ENCODE measurements at places on chromosomes 3 and 15.

DNA sequence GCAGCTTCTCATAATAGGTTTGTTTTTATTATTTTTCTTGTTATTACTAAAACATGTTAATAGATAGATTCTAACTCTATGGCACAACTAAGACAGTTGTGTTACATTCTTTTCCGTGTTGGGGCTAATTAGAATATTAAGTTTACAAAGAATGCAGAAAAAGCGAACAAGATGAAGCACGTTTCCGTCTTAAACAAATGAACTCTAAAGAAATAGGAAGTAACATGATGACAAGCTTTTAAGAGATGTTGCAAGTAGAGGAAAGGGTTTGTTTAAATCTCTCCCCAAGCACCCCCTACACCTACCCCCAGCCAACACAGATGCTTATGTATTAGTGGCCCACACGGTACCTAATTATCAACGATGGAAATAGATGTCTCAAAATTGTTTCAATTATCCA is 207.1 kb downstream of the TP63 start:
- DNase-seq, result no peak

DNA sequence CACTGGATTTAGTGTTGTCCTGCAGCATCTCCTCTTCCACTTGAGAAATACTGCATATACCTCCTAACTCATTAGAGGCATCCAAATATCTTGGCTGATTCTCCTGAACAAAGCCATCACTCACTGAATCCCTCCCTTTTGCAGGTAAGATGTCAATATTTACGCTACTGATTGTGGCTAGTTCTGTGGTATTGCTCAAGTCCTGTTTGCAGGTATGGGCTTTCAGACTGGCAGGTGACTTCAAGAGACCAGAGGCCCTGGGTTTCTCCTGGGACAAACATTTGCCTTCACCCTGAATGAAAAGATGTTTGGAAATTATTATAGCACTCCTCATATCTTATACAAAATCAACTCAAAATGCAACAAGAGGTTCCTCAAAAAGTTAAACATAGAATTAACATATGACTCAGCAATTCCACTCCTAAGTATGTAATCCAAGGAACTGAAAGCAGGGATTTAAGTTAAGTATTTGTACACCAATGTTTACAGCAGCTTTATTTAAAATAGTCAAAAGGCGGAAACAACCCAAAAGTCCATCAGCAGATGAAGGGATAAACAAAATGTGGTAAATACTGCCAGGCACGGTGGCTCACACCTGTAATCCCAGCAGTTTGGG is 18.6 kb downstream of the NEK4 start:
- DNase-seq, result no peak

DNA sequence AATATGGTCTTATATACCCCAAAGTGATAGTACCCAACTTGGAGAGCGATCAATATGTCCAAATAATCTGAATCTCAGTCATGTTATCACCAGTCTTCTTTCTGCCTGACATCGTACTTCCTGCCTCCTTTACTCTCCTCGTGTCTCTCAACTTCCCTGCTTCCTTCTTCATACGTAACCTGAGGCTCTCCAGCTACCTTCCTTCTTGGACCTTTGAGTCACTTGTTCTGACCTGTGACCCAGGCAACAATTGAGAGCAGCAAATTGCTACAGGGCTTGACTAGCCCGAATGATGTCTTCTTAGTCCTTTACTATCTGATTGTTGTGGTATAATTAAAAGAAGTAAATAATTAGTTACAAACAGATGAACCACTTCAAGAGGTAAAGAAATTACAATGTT is 145.9 kb upstream of the MBNL1 start:
- no peak for DNase-seq

- no peak for DNase-seq
These were observed 13.6 kb upstream of the CSRNP1 start for GRCh38 chr3:39166932-39167532.

DNA sequence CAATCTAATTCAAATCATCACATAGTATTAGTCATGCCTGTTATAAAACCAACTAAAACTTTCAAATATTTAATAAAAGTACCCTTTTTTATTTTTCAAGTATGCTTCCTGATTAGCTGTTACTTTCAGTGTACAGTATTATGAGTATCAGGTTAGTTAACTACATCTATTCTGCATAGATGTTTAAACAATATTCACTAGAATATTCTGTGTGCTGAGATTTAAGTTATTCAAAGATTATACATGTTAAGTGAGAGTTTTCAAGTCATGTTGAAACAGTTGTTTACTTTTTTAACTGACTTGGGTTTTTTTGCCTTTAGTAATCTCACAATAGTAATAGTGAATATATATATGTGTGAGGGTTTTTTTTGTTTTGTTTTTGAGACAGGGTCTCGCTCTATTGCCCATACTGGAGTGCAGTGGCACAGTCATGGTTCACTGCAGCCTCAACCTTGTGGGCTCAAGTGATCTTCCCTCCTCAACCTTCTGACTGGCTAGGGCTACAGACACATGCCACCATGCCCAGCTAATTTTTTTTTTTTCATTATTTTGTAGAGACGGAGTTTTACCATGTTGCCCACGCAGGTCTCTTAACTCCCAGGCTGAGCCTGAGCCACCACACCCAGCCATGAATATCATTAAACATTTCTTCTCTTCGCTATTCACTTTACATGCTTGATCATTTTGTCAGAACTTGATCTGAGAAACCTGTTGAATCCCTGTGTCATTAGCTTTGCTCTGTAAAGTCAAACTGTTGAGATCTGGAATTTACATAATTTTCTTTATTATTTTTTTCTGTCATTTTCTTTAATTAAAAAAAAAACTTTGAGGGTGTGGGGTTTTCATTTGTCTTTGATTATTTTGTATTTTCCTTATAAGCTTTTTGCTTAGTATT is 286.2 kb upstream of the UBE2E1 start:
- DNase-seq, result no peak

GRCh38 chr15:86328658-86329057 is 249.0 kb downstream of the AGBL1 start:
- DNase-seq, result no peak

- no peak for DNase-seq
These were observed 52.0 kb downstream of the PLCL2 start for GRCh38 chr3:16936676-16937230.

- no peak for DNase-seq
These were observed 473.9 kb upstream of the THBS1 start for GRCh38 chr15:39106950-39107349.

DNA sequence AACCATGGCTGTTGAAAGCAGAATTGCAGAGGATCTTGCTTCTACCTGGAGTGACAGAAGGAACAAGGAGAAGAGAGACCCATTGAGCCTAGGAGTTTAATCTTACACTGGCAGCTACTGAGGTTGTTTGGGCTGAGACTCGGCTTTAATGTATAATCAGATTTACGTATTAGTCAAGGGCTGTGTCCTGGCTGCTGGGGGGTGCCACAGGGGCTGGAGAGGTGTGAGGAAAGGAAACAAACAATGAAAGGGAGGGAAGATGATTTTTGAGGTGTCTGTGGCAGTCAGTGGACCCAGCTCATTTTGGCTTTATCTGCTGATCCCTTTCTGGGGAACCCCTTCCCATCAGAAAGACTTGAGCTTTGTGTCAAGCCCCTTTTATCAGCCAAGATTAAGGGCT is 95.7 kb downstream of the PRICKLE2 start:
- DNase-seq, result no peak

GRCh38 chr3:24220859-24221657 is 273.6 kb downstream of the THRB start:
- no peak for DNase-seq

GRCh38 chr3:81864272-81864671 is 102.8 kb upstream of the GBE1 start:
- no peak for DNase-seq

GRCh38 chr15:80944818-80945217 is 44.8 kb downstream of the MESD start:
- DNase-seq, result no peak

GRCh38 chr15:69011641-69012040 is 2.9 kb upstream of the NOX5 start:
- no peak for DNase-seq

DNA sequence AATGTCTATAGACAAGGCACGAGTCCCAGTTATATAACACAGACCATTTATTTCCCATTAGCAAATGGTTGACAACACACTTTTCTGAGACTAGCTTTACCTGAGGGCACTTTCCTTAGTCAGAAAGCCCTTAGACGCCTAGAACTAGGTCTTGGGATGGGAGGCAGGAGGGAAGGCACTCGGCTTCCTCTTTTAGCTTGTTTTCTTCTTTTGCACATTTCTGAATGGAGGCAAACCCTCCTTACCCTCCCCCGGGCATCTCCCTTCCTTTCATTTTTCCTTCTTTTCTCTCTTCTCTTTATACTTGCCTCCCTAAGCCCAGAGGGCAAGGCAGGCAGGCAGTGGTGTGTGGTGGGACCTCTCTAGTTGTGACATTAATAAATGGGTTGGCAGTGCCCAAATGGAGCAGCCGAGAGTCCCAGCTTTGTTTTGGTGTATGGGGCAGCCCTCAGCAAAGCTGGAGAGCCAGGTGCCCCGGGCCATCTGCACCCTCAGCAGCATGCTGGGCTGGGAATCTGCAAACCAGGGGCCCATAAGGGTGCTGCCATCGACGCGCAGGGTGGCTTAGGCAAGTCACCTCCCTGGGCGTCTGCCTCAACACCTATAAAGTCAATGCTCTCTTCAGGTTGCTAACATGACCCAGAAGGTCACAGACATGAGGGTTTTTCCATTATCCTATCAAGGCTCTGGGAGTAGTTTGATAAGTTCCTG is 21.1 kb upstream of the BCL2L10 start:
- no peak for DNase-seq

GRCh38 chr3:13200465-13200864 is 127.2 kb upstream of the IQSEC1 start:
- no peak for DNase-seq

GRCh38 chr15:53627279-53627678 is 132.2 kb downstream of the WDR72 start:
- no peak for DNase-seq

DNA sequence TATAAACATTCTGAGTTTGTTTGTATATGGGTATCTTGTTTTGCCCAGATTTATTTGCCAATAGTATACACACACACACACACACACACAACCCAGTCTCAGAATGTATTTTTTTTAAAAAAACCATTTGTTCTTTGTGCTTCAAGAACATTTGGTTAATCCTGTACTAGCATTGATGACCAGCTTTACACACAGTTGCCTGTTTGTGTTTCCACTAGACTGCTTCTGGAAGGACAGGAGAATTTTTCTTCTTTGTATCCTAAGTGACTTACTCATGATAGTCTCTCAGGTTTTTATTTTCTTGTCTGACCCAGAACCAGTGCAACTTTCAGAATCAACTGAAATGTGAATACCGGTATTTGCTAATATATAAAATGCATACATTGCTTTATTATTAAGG is 40.5 kb downstream of the U2SURP start:
- no peak for DNase-seq

DNA sequence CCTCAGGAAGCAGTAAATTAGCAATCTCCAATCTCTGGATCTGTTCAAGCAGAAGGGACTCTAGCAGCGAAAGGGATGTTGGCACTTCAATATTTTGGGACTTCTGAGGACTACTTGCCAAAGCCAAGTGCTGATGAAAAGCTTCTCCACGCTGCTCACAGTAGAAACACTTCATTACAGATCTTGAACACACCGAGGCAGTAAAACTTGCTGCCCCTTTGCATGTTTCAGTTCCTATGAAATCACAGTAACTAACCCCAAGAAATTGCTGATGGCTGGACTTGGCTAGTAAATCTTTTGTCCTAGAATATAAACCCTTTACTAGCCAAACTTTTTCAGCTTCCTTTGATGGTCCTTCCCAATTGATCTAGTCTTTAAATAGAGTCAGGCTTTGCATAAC is 750.5 kb upstream of the GRM7 start:
- DNase-seq, result no peak

DNA sequence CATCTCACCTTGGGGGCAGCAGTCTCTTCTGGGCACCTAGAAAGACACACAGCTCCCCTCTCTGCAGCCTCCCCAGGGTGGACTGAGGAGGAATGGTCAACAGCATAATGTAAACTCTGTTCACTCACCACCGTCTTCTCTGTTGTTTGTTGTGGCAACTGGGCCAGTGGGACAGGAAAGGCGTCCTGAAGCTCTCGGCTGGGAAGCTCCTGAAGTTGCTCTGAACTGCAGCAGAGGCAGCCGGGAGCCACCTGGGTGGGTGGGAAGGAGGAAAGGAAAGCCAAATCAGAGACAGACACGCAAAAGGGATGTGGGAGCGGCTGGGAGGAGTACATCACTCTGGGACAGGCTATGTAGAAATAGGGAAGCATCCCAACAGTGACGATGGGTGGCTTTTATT is 52.7 kb downstream of the MYLK start:
- DNase-seq, result no peak

DNA sequence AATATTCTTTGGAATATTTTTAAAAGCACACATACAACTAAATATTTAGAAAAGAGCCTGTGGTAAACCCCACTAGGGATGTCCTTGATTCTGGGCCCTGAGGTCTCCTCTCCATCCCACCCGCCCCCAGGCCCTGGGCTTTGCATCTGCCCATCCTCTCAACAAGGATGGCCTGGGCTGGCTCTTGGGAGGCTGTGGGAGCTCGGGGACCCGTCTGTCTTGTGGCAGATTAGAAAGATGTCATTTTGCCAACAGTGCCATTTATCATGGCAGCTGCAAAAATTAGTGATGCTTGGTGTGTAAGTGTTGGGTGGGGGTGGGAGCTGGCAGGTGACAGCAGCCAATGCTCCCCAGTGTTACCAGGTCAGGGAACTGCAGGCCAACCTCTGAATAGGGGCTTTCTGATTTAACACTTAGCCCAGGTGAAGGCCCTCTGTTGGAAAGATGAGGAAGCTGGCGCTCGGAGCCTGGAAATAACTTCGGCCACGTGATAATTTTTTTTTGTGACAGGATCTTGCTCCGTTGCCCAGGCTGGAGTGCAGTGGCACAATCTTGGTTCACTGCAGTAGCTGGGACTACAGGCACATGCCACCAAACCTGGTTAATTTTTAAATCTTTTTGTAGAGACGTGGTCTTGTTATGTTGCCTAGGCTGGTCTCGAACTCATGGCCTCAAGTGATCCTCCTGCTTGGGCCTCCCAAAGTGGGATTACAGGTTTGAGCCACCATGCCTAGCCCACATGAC is 16.9 kb upstream of the CSPG4 start:
- DNase-seq, result no peak

- DNase-seq, result no peak
These were observed 13.2 kb upstream of the STAB1 start for GRCh38 chr3:52481819-52482521.

DNA sequence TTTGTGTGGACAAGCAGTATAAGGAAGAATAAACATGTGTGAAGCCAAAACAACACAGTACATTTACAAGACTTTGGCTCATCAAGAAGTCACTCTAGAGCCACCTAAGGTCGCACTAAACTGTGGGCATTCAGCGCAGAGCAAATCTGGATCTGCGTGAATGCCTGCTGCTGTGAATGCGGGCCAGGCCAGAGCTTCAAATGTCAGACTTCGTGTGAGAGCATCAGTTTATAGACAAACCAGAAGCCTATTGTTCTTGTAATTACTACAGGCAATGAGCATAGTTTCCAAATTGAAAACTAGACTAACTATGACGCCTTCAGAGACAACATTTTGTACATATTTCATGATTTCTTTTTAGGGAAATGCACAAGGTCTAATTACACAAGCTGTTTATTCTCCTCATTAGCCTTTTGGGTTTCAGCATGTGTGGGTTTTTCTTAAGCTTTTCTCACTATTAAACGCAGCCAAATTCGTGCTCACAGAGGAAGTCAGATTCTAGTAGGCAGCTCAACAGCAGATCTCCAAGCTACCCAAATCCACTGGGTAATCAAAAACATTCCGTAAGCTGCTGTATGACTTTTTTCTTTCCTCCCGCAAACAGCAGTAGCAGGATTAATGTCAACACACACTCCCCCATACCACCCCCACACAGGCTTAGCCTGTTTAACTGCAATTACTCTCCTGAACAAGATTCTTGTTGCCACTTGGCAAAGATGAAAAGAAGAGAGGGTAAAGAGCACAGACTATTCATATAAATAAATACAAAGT is 84.5 kb upstream of the SETMAR start:
- no peak for DNase-seq
